Thoracic aorta (tissue), 2 donors: ENCODE measurements at places on chromosomes 2 and 18. TPM values are rescaled to one million over a fixed set of nuclear protein-coding genes. Genes with fewer than 3 reads are reported as not detected.

GRCh38 chr2:216281876-216282275, 90.4 kb downstream of the MARCHF4 start:
- DNase-seq, result no peak

- no peak for DNase-seq
Observed at GRCh38 chr2:70995426-70995729, 705 bp upstream of the TEX261 start.

The FSHR gene
- total RNA-seq, result not detected

The CELF4 gene
- not detected for total RNA-seq

The ZNF521 gene
- 17.2 TPM for total RNA-seq

GRCh38 chr2:102986826-102987490, 225.1 kb downstream of the TMEM182 start:
- no peak for DNase-seq

GRCh38 chr2:155525199-155525598, 807.3 kb downstream of the NR4A2 start:
- no peak for DNase-seq

DNA sequence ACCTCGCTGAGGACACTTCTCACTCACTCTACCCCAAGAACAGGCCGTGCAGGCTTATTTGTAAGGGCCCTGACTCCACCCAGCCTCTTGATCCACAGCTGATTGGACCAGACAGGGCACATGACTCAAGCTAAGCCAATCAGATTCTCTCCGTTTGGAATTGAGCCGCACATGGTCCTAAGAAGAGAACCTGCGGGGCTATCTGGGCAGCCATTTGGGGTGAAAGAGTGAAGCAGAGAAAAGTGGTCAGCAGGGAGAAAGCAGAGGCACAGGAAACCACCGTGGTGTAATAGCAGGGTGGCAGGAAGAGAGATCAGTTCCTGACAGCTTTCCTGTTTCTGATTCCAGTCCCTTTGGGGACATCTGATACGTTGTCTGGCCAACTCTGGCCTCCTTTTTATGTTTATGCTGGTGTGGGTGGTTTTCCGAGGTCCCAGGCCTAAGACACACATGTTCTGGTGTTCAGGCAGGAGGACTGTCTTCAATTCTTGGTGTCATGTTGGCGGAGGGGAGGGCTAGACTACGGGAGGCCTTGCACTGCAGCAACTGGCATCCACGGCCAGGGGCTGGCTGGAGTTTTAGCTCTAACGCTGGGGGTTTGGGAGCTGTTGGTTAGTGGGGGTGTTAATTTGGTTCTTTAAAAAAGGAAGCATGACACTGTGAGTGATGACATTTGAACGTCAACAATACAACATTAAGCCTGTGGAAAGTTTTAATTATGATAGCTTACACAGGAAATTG, 26.1 kb upstream of the SPTBN1 start:
- DNase-seq, result no peak

- DNase-seq, result no peak
Observed at GRCh38 chr2:20381457-20381856, 30.8 kb upstream of the PUM2 start.

DNA sequence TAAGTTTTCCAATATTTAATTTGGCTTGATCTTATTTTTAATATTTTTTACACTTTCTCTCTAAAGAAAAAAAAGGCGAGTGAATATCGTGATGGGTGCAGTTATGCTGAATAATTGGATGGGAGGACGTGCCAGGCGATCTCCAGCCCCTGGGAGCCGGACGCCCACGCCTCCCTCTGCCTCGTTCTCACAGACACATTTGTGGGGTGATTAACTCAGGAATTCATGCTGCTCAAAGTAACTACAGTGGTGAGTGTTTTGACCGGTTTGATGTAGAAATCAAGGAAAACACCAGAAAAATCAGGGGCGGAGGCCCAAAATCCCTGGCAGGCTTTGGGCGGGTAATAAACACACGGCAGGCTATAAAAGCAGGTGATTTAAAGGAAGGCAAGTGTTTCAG, 736.8 kb upstream of the SALL3 start:
- DNase-seq, result no peak

The DNER gene
- 0.27 TPM for total RNA-seq

The DIPK1C gene
- not detected for total RNA-seq

The MYOM1 gene
- total RNA-seq, result 16.1 TPM

DNA sequence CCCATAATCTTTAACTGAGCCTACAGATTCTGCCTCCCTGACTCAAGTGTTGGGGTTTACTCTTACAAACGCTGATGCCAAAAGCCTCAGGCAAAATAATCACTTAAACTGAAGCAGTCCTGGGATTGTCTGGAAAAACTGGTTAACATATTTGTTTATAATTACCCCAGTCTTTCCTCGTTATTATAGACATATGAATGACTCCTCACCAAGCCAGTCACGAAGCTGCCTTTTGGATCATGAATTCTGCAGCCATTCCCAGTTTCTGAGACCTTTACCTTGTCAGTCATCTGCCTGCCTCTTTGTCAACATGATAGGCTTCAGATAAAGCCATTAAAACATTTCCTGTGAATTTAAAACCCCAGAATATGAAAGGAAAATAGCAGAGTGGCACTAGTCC, 46.4 kb downstream of the MREG start:
- no peak for DNase-seq

DNA sequence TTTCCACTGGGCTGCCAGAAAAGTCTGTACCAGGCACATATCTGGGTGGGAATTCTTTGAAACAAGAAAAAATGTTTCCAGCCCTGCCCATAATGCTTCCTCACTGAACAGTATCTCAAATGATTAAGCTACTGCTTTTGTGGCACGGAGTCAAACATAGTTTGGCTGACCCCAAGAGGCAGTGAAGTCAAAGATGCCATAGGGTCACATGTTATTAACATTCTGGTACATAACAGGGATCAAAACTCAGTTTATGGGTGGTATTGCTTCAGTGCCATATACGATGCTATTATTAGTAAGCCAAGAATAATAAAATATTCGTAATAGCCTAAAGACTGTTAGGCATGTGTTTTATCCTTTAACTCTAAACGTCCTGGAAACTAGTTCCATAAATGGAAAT, 112.4 kb downstream of the FEZ2 start:
- DNase-seq, result no peak

The APOB gene
- total RNA-seq, result 4.7 TPM

DNA sequence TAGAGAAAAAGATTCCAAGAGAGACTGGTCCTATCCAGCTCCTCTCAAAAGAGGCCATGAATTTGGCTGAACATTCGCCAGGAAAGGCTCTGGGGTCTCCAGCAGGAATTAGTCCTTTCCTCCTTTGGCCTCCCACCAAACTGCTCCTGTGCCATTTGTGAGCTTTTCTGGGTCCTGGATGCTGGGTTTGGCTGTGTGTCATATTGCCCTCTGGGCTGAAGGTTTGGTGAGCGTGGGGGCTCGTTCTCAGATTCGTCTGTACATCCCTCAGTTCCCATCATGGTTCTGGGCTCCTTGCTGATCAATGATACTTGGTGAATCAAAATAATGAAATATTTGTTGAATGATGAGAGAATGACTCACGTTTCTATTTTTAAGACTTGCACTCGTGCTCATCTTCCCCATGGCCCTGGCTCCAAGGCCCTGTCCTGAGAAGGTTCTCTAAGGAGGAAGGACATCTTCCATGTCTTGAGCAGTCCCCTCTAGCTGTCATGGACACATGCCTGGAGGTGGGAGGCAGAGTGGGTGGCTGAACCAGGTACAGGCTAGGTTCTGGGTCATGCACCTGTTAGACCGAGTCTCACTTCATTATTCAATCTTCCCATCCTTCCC, 47.8 kb upstream of the RHOB start:
- no peak for DNase-seq

GRCh38 chr2:108079736-108080135, 93.4 kb downstream of the SLC5A7 start:
- DNase-seq, result no peak
